ENCODE measurements at places on chromosomes 3 and 15.

DNA sequence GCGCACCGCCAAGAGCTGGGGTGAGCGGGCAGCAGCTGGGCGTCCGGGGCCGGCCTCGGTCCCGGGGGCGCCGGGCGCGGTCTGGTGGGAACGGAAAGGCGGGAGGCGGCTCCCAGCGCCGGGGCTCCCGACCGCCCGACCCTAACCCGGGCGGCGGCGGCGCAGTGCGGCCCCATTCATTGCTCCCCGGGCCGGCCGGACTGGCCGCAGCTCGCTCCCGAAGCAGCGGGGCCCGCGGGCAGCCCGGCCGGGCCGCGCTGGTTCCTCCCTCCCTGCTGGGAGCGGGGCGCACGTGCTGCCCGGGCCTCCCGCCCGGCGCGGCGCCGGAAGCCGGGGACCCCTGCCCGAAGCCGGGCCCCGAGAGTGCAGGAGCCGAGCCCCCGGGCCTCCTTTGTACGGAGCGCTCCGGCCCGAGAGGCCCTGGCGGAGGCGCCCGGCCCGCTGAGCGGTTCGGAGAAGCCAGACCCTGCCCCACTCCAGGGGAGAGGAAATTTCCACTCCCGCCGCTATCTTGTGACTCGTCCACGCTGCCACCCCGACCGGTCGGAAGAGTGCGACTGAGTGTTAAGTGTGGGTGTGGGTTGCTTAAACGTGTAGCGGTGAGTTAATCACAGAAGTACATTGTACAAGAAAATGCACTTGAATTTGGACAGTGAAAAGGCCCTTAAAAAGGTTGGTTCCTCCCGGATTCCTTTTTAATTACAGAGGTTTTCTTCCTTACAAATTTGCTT, 613 bp downstream of the ATP1B3 start:
- peak; percentile 17 for DNase-seq

DNA sequence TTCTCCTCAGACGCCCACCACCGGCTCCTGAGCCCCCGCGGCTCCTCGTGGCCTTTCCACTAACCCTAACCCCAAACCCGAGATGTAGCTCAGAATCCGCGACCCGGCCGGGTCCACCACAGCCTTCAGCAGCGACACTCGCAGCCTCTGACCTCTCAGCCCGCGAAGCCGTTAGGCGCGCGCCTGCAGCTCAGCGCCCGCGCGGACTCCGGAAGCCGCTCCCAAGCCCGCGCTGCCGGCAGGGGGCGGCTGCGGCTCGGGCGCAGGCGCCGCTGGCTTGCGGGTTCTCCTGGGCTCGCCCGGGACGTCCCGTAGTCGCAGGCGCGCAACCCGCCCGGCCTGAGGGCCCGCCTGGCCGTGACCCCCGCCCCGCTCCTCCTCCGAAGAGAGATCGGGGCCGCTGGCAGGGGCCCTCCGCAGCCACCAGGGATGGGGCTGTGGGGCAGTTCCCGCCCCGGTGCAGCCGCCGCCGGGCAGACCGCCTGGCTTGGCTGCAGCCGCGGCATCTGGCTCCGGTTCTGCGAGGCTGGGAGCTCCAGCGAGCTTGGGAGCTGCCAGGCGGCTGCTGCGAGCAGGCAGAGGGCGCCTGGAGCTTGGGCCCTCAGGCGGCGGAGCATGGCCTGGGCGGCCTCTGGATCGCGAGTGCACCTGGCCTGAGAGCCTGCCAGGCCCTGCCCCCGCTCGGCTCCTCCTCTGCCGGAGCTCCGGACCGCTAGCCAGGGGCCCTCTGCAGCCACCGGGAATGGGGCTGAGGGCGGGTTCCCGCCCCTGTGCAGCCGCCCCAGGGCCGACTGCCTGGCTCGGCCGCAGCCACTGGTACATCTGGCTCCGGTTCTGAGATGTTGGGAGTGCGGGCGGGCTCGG, 120.7 kb downstream of the LMLN start:
- DNase-seq = peak; percentile 59

DNA sequence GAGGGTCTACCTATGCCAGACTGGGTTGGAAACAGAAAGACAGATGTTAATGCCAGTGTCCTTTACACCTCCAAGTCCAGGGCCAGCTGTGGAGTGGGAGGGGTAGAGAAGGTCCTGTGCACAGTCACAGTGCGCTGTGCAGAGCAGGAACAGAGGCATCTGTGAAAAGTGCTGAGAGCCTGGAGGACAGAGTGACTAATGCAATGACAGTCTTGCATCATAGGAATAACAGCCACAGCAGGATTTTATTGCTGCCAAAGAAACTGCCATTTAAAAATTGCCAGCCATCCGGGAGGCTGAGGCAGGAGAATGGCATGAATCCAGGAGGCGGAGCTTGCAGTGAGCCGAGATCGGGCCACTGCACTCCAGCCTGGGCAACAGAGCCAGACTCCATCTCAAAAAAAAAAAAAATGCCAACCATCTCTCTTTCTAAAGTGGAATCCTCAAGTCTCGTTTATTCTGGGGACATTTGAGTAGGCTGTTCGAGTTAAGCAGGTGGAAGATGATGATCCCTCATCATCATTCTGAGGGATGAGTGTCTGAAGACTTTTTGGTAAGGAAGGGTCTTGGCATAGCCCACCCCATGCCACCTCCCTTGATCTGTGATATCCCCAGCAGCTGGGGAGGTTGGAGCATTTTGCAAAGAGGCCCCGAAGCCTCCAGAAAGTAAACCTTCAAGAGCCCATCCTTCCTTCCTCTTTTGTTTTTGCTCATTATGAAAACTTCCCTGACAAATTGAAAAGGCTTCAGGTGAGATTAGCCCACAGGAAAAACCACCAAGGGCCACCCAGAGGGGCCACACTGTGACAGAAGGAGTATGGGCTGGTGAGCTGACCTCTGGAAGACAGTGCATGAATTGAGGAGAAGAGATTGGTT, 7.7 kb downstream of the CCR2 start:
- DNase-seq = no peak

DNA sequence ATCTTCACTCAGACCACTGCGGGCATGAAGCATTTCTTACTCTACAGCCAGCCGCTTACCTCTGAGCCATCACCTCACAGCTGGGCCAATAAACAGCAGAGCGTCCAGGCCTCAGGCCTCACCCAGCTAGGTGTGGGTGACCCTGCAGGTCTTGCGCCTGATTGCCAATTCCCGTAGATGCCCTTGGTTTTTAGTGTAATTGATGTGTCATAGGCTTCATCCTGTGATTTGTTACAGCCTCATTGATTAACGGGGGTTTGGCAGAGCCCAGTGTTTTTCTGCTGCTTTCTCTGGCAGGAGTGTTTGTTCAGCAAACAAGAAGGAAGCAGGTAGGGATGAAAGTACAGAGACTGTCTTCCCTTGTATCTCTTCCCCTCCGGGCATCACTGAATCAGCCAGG, 49.6 kb upstream of the BNIP2 start:
- DNase-seq = no peak

DNA sequence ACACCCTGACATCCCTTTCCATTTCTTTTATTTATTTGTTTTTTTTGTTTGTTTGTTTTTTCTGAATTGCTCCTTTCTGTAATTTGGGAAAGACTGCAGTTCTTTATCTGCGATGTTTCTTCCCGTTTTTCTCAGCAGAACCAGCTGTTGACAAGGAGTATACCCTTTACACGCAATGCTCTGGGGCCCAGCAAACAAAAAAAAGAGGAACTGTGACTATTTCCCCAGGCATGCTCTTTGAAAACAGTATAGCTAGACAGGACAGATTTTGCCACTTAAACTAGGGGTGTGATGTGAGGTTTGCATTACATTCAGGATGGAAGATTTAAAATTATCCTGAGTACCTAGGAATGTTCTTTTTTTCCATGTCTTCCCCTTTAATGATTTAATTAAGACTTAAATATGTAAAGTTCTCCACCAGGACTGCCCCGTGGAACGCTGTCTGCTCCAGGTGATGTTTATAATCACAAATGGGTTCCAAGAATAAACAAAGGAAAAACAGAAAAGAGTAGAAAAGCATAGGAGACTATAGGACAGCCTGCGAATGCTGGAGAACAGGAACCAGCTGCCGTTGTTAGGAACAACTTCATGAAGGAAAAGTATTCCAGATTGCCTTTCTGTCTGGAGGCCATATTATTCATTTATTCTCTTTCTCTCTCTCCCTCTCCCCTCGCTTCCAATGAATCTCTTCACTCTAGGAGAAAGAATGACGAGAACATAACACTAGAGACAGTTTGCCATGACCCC, 43.3 kb downstream of the TGFBR2 start:
- DNase-seq = no peak

DNA sequence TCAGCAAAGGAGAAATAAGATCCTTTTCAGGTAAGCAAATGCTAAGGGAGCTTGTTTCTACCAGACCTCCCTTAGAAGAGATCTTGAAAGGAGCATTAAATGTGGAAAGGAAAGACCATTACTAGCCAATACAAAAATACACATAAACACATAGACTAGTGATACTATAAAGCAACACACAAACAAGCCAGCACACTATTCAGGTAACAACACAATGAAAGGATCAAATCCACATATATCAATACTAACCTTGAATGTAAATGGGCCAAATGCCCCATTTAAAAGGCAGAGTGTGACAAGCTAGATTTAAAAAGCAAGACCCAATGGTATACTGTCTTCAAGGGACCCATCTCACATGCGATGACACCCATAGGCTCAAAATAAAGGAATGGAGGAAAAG, 317.6 kb downstream of the TBL1XR1 start:
- no peak for DNase-seq

- DNase-seq = no peak
Observed at GRCh38 chr15:75081150-75081549, 57.8 kb downstream of the PPCDC start.

GRCh38 chr3:93961489-93961888, 12.2 kb downstream of the PROS1 start:
- DNase-seq = no peak

GRCh38 chr3:36765104-36765503, 751 bp upstream of the DCLK3 start:
- DNase-seq = no peak

- DNase-seq = no peak
Observed at GRCh38 chr15:77145370-77145769, 74.5 kb upstream of the TSPAN3 start.

DNA sequence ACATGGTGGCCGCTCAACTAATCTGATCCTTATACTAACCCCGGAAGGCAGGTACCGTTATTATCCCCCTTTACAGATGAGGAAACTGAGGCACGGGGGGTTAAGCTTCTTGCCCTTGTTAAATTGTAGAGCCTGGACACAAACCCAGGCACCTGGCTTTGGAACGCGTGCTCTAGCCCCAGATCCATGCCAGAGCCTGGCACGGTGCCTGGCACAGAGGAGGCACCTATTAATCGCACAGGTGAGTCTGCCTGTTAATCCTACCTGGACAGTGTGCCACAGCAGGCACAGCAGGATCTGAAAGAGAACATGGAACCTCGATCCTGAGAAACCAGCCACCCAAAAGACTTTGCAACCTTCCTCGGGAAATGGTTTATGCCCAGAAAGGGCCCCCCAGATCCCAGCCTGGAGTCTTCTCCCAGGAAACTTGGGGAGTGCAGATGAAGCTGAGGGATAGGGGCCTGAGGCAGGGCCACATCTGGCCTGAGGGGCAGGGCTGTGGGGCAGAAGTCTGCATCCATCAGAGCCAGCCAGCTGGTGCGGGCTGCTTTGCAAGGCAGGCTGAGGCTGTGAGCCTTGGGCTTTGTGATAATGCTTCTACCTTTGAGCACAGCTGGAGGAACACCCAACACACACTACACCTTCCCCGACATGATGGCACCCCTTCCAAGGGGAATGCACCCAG, 55.3 kb upstream of the SLC6A1 start:
- DNase-seq = no peak

DNA sequence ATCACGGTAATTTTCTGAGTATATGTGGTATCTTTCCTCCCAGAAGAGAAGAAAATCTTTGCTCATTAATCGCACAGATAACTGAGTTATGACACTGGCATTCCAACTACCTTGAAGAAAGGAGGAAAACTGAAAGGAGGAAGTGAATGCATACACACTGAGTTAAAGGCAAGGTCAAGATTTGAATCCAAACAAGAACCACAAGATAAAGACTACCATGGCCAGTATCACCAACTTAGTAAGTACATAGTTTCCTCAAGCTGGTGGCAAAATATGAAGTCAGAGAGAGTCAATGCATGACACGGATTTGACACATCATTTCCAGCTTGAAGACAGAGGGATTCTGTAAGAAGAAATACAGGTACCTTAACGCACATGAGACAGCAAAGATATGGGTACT, 287.5 kb downstream of the ULK4 start:
- no peak for DNase-seq

DNA sequence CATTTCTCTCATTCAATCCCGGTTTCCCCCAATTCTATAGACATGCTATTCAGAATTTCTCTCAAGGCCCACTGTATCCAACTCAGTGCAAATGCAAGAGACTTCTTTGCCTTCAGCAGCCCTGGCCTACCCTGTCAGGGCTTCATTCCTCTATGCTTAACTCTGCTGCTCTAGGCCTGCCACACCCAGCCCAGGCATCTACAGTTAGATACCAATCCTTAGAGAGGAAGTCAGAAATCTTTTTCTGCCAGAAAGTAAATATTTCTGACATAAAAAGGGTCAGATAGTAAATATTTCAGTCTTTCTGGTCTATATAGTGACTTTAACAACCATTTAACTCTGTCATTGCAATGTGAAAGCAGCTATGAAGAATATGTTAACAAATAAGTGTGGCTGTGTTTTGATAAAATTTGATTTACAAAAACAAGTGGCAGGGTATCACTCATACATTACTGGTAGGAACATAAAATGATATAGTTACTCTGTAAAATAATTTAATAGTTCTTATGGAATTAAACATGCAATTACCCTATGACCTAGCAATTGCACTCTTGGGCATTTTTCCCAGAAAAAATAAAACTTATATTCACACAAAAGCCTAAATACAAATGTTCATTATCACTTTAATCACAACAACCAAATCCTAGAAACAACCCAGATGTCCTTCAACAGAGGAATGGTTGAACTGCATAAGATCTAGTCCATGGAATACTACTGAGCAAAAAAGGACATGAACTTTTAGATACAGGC, 942.0 kb downstream of the SQOR start:
- no peak for DNase-seq

- DNase-seq = no peak
Observed at GRCh38 chr3:7305561-7305960, 444.6 kb downstream of the GRM7 start.

DNA sequence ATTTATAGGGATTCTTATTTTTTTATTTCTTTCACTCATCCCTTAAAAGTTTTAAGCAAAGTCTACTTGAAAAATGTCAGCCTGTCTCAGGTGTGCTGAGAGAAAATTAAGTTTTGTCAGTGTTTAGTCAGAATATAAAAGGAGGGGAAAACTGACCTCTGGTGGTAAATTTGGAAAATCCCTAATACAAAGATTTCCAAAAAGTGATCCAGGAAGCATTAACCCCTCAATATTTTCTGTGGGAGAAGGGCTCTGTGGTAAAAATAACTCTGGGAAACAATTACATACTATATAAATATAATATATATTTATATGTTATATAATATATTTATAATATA, 41.0 kb upstream of the FRMD4B start:
- no peak for DNase-seq

DNA sequence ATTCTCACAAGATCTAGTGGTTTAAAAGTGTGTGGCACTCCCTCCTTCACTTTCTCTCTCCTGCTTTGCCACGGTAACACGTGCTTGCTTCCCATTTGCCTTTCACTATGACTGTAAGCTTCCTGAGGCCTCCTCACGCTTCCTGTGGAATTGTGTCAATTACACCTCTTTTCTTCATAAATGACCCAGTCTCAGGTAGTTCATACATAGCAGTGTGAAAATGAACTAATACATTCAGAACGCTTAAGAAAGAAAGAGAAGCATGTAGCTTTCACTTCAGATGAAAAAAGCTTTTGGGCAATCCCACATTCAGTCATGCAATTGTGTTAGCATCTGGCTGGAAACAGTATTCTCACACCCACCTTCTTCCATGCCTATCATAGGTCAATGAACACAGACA, 24.4 kb downstream of the P3H2 start:
- no peak for DNase-seq

Data from HEK293T (cell line).